ENCODE measurements at places on chromosomes 13 and 19. TPM values are rescaled to one million over a fixed set of nuclear protein-coding genes. Genes with fewer than 3 reads are reported as not detected.

- H3K4me3 ChIP-seq = no peak overlapping the region
- H3K27me3 ChIP-seq = peaks cover 14% of the 10 kb centered on the region
- no peaks in the 10 kb centered on the region for H3K36me3 ChIP-seq
- peaks cover 1% of the 10 kb centered on the region for H3K4me1 ChIP-seq
Observed at GRCh38 chr19:30116984-30117555, 175.0 kb downstream of the URI1 start.

DNA sequence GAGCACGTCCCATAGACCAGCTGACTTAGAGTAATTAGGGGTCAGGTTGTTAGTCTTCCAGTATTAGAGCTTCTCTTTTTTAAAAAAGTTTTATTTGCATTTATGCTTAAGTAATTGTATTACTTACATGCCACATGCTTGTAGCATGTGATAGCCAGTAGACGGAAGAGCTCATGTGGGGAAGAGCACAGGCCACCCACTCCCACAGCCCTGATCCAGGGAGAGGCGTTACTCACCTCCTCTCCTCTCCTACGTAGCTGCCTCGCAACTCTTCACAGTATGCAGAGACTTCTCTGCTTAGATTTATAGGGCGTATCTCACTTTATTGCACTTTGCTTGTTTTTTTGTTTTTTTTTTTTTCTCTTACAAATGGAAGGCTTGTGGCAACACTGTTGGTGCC lies 95.3 kb upstream of the TEX29 start:
- H3K4me3 ChIP-seq = no peak overlapping the region
- H3K4me1 ChIP-seq = peaks cover 4% of the 10 kb centered on the region
- peaks cover 10% of the 10 kb centered on the region for H3K36me3 ChIP-seq

ZNF534 gene
- 0.22 TPM for total RNA-seq

KLC3 gene
- total RNA-seq = 1.1 TPM

DNA sequence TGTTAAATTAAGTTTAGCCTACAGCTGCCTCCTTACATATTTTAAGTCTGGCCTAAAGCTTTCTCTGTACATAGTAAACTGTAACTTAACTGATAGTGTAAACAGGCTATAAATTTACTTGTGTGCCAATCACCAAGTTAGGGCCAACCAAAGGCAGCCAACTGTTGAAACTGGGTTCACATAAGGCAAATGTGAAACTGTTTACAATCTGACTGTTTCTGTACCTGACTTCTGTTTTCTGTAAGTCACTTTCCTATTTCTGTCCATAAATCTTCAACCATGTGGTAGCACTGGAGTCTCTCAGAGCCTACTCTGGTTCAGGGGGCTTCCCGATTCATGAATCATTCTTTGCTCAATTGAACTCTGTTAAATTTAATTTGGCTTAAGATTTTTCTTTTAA lies 103.1 kb downstream of the RAP2A start:
- no peak overlapping the region for H3K4me3 ChIP-seq
- H3K27ac ChIP-seq = no peak overlapping the region
- no peaks in the 10 kb centered on the region for H3K36me3 ChIP-seq
- DNase-seq = no peak
- H3K4me1 ChIP-seq = peaks cover 5% of the 10 kb centered on the region

DNA sequence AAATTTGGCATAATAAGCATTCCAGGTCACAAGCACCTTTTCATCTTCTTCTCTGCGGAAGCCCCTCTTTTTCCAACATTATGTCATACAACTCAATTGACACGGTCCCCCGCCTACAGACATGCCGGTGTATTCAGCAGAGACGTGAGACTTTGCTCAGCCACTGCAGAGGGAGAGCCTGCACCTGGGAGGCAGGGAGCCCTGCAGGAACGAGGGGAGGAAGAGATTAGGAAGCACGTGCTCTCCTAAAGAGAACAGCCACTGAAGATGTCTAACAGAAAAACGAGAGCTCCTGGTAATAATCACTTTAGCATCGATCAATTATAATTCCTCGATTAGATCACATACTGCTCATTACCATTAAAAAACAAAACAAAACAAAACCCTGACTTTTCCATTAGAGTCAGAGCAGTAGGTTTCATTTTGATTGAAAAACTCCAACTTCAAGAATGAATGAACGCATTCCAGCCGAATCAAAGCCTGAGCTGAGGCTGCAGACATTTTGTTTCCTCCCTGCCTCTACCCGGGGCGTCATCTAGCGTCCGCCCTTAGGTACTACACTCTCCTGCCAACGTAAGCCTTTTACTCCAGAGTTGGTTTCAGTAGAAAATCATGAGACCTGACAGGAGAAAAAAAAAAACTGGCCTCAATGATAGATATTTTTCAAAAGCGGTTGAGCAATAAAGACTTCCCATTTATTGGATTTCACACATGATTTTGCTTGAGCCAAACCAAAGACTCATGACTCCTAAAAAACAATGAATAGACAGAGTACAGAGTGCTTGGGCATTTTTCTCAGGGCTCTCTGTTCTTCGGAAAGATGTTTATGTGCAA lies 194.5 kb downstream of the KATNAL1 start:
- H3K36me3 ChIP-seq = no peaks in the 10 kb centered on the region
- H3K27me3 ChIP-seq = peaks cover 6% of the 10 kb centered on the region
- H3K27ac ChIP-seq = peak overlapping the region; percentile 60
- H3K4me3 ChIP-seq = peak overlapping the region; percentile 54
- DNase-seq = peak; percentile 70

Data from progenitor cell of endocrine pancreas (in vitro differentiated cells).